A172 (cell line): ENCODE measurements at places on chromosomes 6 and 20. TPM values are rescaled to one million over a fixed set of nuclear protein-coding genes. Genes with fewer than 3 reads are reported as not detected.
A peak's percentile ranks its signal among the peaks of the same experiment; 100 is the strongest.

GRCh38 chr20:62080249-62080990 lies 14.7 kb upstream of the TAF4 start:
- DNase-seq, result no peak

- DNase-seq, result peak; percentile 85
These were observed 64.1 kb upstream of the BEND6 start for GRCh38 chr6:56890683-56891429.

The SLC22A1 gene
- total RNA-seq, result 0.07 and 0.17 TPM in 2 replicates

GRCh38 chr20:32135983-32136515 lies 26.5 kb downstream of the TM9SF4 start:
- no peak for DNase-seq

The ENPP3 gene
- 0.89 TPM in 1 of 2 replicates, not detected in the other for total RNA-seq
